Left lung (tissue), 14 donors: ENCODE measurements at places on chromosomes 1 and 21.

DNA sequence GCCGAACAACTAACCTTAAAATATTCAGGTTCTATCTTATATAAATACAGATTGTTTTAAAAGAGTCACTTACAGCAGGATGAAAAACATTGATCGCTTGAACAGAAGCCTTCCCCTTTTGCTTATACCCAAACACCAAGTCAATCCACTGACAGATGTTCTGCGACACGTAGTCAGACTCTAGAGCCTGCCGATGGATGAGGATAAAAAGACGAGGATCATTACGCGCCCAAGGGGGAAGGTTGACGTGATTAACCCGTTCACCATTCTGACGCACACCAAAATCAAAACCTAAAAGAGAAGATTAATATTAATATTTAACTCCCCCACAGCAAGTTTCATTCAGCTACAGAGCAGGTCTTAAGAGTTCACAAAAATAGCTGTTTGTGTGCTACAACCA lies 59.4 kb upstream of the GNG4 start:
- no peaks in the 10 kb centered on the region for H3K27me3 ChIP-seq
- DNase-seq: no peak
- H3K36me3 ChIP-seq: no peaks in the 10 kb centered on the region
- no peaks in the 10 kb centered on the region for H3K4me1 ChIP-seq
- no peak overlapping the region for H3K27ac ChIP-seq

DNA sequence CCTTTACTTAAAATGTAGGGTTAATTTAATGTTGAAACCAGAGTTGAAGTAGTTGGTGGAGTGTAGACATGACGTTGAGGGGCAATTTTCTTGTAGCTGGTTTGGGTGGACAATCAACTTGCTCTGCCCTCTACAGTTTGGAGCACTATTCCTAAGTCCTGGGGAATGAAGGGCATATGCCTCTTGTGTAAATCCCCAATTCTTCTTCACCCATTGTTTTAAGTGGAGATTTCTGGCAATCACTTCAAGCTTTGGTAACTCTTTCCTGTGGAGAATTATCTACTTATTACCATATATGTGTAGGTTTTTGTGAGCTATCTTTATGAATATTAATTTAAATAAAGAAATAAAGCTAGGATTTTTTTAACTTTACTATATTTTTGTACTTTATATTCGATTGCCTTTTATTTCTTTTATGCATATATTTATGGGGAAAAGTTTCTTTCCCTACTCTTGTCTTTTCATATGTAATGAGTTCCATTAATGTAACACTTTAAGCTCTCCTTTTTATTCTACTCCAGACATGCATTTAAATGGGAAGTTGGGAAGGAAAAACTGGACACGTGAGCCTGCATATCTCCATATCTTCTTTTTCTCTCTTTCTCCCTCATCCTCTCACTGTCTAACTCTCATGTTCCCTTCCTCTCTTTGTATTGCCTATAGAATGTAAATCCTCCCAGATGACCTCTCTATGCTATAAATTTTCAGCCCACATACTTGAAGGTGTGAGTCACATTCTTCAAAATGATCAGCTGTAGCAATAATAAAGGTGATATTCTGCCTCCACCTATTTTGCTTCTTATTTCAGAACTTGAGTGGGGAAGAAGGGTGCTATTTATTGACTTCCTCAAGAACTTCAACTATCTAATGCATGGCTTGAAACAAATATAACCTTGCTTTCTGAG lies 276.7 kb downstream of the PTPRC start:
- H3K4me3 ChIP-seq: no peak overlapping the region
- H3K36me3 ChIP-seq: no peaks in the 10 kb centered on the region
- H3K4me1 ChIP-seq: no peaks in the 10 kb centered on the region
- H3K27ac ChIP-seq: no peak overlapping the region

GRCh38 chr1:12177999-12178441 lies 11.2 kb downstream of the TNFRSF1B start:
- peaks cover 100% of the 10 kb centered on the region for H3K4me1 ChIP-seq
- H3K27ac ChIP-seq: peak overlapping the region; percentile 94
- no peak overlapping the region for H3K4me3 ChIP-seq

GRCh38 chr1:29756085-29756484 lies 519.8 kb downstream of the PTPRU start:
- no peak overlapping the region for H3K27ac ChIP-seq
- H3K4me1 ChIP-seq: no peaks in the 10 kb centered on the region
- H3K27me3 ChIP-seq: no peaks in the 10 kb centered on the region
- no peak for DNase-seq

- no peak overlapping the region for H3K27ac ChIP-seq
- H3K36me3 ChIP-seq: no peaks in the 10 kb centered on the region
- no peaks in the 10 kb centered on the region for H3K4me1 ChIP-seq
- no peaks in the 10 kb centered on the region for H3K27me3 ChIP-seq
Observed at GRCh38 chr1:165536016-165536415, 7.8 kb upstream of the LRRC52 start.

DNA sequence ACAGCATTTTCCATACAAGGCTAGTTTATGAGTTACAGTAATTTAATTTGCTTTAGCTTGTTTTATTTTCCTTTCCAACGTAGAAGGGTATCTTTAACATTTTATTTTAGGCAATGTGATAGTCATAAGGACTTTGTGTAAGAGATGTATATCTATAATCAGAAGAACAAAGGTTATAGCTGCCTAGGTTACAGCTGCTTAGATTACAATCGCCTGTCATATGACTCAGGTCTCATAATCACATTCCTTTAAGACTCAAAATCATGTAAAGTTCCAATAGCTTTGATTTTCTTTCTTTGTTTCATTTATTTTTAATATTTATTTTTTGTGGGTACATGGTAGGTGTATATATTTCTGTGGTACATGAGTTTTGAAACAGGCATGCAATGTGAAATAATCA lies 37.8 kb upstream of the COP1 start:
- H3K36me3 ChIP-seq: no peaks in the 10 kb centered on the region
- no peaks in the 10 kb centered on the region for H3K4me1 ChIP-seq
- no peaks in the 10 kb centered on the region for H3K27me3 ChIP-seq
- no peak overlapping the region for H3K4me3 ChIP-seq
- no peak overlapping the region for H3K27ac ChIP-seq
- no peak for DNase-seq

GRCh38 chr1:1614954-1615255 lies 395 bp upstream of the MIB2 start:
- no peaks in the 10 kb centered on the region for H3K27me3 ChIP-seq
- DNase-seq: no peak
- no peaks in the 10 kb centered on the region for H3K36me3 ChIP-seq
- H3K4me1 ChIP-seq: peaks cover 29% of the 10 kb centered on the region
- peak overlapping the region; percentile 83 for H3K4me3 ChIP-seq

DNA sequence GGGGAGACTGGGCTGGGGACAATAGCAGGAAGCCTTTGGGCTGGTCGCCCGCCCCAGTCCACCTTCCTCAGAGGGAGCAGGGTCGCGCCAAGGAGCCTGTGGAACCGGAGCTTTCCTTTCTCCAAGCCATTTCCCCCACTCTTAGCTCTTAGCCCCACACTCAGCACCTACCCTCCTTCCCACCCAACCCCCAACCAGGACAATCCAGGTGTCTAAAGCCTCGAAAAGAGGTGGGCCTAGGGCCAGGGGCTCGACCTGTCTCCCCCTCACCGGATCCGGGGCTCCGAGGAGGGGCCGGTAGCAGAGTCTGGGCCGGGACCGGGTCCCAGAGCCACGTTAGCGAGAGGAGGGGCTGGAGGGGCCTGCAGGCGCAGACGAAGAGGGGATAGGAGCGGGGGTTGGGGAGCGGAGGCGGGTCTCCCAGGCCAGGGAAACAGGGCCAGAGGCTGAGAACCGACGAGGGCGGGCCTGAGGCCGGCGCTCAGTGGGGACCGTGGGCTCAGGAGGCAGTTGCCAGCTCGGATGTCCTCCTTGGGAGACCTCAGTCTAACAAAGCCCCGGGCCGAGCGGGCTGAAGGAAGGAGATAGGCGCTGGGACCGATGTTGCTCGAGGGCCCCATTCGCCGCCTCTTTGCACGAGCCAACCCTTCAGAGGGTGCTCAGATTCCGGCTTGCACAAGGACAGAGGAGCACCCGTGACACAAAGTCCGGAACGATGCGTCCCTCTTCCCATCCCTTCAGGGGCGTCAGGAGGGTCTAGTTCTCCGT lies 943 bp downstream of the SEMA6C start:
- no peaks in the 10 kb centered on the region for H3K27me3 ChIP-seq
- peaks cover 30% of the 10 kb centered on the region for H3K4me1 ChIP-seq
- H3K27ac ChIP-seq: no peak overlapping the region
- peak; percentile 35 for DNase-seq
- H3K4me3 ChIP-seq: peak overlapping the region; percentile 79
- no peaks in the 10 kb centered on the region for H3K36me3 ChIP-seq

GRCh38 chr1:65049941-65050713 lies 83.8 kb upstream of the JAK1 start:
- no peaks in the 10 kb centered on the region for H3K27me3 ChIP-seq
- no peak overlapping the region for H3K4me3 ChIP-seq
- no peak for DNase-seq
- no peaks in the 10 kb centered on the region for H3K36me3 ChIP-seq

DNA sequence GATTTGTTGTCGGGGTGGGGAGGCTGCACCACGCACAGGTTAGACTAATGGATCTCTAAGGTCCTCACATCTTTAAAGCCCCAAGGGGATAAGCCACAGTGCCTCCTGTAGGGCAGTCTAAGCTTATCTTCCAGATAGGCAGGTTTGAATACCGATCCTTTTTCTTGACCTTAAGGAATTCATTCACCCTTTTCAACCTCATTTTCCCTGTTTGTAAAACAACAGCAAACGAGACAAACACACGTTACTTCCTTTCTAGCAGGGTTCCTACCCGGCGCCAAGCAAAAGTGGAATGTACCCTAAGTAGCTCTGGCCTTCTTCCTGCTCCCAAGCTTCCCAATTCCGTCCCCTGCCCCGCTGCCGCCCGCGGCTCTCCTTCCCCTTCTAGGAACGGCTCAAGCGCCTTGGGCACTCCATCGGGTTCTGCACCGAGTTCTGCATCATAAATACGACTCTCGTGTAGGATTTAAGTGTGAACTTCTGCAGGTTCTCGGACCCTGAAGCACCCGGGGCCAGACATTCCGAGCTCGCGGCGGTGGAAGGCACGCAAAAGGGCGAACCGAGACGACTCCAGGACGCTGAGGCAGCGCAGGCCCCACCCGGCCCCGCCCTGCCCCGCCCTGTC lies 548 bp upstream of the CDC20 start:
- H3K4me3 ChIP-seq: peak overlapping the region; percentile 68
- H3K4me1 ChIP-seq: peaks cover 13% of the 10 kb centered on the region
- H3K27ac ChIP-seq: peak overlapping the region; percentile 98
- no peaks in the 10 kb centered on the region for H3K27me3 ChIP-seq

- no peak overlapping the region for H3K27ac ChIP-seq
- H3K4me3 ChIP-seq: no peak overlapping the region
- H3K4me1 ChIP-seq: no peaks in the 10 kb centered on the region
Observed at GRCh38 chr1:181028196-181028595, 5.5 kb upstream of the STX6 start.

DNA sequence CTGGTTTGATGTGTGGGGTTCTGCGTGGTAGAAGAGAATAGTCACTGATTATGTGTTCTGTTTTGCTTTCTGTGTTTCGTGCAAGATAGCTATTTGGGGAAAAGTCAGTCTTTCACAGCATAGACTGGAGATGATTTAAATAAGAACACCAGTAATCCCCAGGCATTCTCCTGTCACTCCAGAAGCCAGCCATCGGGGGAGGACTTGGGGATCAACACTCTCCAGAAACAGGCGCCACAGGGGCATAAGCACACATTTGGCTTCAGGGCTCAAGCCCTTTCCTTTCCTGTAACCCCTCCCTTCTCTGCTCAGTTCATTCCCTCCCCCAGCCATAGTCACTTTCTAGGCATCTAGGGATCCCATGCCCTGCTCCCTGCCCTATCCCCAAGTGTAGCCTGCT lies 97.3 kb upstream of the BEND5 start:
- DNase-seq: no peak
- H3K4me1 ChIP-seq: no peaks in the 10 kb centered on the region
- H3K36me3 ChIP-seq: no peaks in the 10 kb centered on the region
- no peak overlapping the region for H3K27ac ChIP-seq

GRCh38 chr1:157103268-157103667 lies 3.7 kb upstream of the ETV3L start:
- H3K4me3 ChIP-seq: no peak overlapping the region
- H3K4me1 ChIP-seq: peaks cover 12% of the 10 kb centered on the region
- H3K36me3 ChIP-seq: no peaks in the 10 kb centered on the region
- H3K27ac ChIP-seq: no peak overlapping the region
- DNase-seq: no peak

- H3K36me3 ChIP-seq: no peaks in the 10 kb centered on the region
- H3K27ac ChIP-seq: no peak overlapping the region
- H3K27me3 ChIP-seq: peaks cover 21% of the 10 kb centered on the region
- H3K4me1 ChIP-seq: no peaks in the 10 kb centered on the region
Observed at GRCh38 chr21:32957545-32957944, 68.2 kb upstream of the OLIG2 start.

DNA sequence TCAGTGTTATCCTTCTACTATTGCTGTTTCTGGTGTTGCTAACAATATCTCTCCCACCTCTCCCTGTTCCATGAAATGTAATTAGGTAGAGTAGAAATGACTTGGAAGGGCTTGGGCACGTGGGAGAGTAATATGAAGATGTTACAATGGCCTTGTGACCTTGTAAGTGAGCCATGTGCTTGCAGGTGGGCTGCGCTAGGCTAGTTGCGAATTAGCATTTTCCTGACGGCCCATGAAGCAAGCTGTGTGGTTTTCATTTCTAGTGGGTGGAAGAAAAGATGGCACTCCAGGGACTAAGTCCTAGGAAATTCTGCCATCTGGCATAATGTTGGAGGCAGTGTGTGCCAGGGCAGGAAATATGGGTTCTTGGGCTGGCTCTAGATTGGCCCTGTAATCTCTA lies 7.8 kb upstream of the DDX20 start:
- H3K27ac ChIP-seq: no peak overlapping the region
- no peaks in the 10 kb centered on the region for H3K4me1 ChIP-seq
- no peaks in the 10 kb centered on the region for H3K27me3 ChIP-seq
- no peaks in the 10 kb centered on the region for H3K36me3 ChIP-seq
- no peak for DNase-seq

- H3K4me1 ChIP-seq: no peaks in the 10 kb centered on the region
- no peak overlapping the region for H3K4me3 ChIP-seq
- DNase-seq: no peak
- no peaks in the 10 kb centered on the region for H3K36me3 ChIP-seq
- peak overlapping the region; percentile 30 for H3K27ac ChIP-seq
Observed at GRCh38 chr1:39613250-39613649, 26.2 kb downstream of the HEYL start.

GRCh38 chr1:48236716-48237470 lies 14.4 kb downstream of the SLC5A9 start:
- H3K27ac ChIP-seq: no peak overlapping the region
- no peaks in the 10 kb centered on the region for H3K36me3 ChIP-seq
- DNase-seq: no peak
- peaks cover 3% of the 10 kb centered on the region for H3K4me1 ChIP-seq

DNA sequence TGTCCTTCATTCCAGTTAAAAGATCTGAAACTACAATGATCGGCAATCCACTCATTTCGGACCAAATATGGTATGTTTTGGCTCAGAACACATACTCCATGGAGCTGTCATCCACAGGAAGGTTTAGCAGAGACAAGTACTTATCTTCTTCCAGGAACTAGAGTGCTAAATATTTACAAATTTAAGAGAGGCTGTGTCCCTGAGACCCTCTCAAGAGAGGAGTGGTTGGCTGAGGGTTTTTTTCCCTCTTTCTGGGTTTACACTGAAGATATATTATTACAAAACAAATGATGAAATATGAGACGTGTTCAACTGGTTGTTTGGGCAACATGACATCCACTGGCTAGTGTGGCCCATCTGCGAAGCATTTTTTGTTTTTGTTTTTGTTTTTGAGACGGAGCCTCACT lies 25.9 kb upstream of the NID1 start:
- no peaks in the 10 kb centered on the region for H3K27me3 ChIP-seq
- H3K27ac ChIP-seq: no peak overlapping the region
- H3K4me3 ChIP-seq: no peak overlapping the region

GRCh38 chr1:55868026-55868425 lies 652.9 kb upstream of the USP24 start:
- H3K4me1 ChIP-seq: no peaks in the 10 kb centered on the region
- H3K4me3 ChIP-seq: no peak overlapping the region
- no peak overlapping the region for H3K27ac ChIP-seq
- H3K36me3 ChIP-seq: no peaks in the 10 kb centered on the region
